ENCODE measurements at places on chromosomes 2 and 18.

- no peak for DNase-seq
Observed at GRCh38 chr2:142951190-142952007, 73.9 kb downstream of the KYNU start.

- DNase-seq = no peak
Observed at GRCh38 chr18:80238651-80239260, 8.6 kb downstream of the PARD6G start.

DNA sequence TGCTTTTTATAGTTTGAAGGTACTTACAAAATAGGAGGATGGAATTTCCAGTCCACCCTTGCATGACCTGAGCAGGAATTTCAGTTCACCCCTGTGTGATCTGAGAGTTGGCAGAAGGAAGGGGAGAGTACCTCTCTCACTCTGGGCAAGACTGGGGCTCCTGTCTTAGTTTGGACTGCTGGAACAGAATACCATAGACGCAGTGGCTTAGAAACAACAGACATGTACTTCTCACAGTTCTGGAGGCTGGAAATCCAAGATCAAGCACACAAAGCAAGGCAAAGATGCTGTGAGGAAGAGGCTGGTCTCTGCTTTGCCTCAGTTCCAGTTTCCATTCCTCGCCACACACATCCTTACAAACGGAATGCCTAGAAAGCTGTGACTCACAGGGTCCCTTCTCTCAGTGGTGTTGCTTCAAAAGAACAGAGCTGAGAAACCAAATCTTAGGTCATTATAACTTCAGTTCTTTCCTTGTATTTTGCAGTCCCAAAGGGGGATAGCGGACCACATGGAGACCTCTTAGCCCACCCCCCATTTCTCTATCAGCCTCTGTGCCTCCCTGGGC is 108.8 kb upstream of the HAAO start:
- DNase-seq = no peak

GRCh38 chr2:173785813-173786212 is 179.4 kb downstream of the SP3 start:
- DNase-seq = no peak

DNA sequence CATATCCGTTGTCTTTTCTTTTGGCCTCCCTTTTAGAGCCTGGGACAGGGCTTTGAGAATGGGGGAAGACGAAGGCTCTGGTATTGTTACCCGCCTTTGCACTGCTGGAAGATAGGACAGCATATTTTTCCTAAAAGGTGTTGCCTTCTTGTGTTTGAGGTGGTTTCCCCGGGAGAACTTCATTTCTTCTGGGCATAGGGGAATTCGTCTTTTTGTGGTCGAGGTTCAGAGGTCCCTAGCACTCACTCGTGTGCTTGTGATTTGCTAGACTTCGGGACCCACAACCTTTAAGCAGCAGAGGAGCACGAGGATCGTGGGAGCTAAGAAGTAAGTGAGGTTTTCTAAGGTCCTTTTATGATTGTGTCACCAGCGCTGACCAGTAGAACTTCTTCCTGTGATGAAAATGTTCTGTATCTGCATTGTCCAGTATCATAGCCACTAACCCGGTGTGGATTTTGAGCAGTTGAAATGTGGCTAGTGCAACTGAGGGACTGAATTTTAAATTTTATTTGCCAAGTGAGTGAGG is 611 bp downstream of the ZNF512 start:
- no peak for DNase-seq

GRCh38 chr2:127909019-127909418 is 23.3 kb upstream of the AMMECR1L start:
- no peak for DNase-seq

GRCh38 chr2:138846216-138846821 is 66.1 kb upstream of the NXPH2 start:
- peak; percentile 14 for DNase-seq

DNA sequence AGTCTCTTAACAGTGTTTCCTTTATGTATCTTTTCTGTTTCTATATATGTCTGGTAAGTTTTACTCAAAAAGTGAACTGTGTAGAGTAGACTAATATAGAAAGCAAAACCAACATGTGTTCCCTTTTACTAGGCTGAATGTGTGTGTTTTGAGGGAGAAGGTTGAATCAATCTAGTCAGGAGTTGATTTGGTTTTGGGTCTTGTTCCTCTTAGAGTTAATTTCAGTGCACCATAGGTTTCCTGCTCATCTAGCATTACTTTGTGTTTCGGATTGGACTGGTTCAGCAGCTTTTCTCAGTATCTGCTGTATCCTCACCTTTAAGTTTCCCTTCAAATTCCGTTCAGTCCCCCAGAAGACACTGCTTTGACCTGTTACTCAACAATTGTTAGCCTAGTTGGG is 52.0 kb upstream of the TRIM43 start:
- no peak for DNase-seq

GRCh38 chr2:150619607-150620330 is 132.3 kb upstream of the RND3 start:
- no peak for DNase-seq

- no peak for DNase-seq
Observed at GRCh38 chr18:79438898-79439627, 43.3 kb downstream of the NFATC1 start.

GRCh38 chr2:628651-629050 is 48.6 kb downstream of the TMEM18 start:
- no peak for DNase-seq

GRCh38 chr2:236777408-236777807 is 207.8 kb downstream of the ACKR3 start:
- no peak for DNase-seq

- no peak for DNase-seq
Observed at GRCh38 chr18:5943514-5943913, 48.2 kb upstream of the TMEM200C start.

GRCh38 chr2:198595721-198596120 is 791.3 kb downstream of the PLCL1 start:
- DNase-seq = no peak

DNA sequence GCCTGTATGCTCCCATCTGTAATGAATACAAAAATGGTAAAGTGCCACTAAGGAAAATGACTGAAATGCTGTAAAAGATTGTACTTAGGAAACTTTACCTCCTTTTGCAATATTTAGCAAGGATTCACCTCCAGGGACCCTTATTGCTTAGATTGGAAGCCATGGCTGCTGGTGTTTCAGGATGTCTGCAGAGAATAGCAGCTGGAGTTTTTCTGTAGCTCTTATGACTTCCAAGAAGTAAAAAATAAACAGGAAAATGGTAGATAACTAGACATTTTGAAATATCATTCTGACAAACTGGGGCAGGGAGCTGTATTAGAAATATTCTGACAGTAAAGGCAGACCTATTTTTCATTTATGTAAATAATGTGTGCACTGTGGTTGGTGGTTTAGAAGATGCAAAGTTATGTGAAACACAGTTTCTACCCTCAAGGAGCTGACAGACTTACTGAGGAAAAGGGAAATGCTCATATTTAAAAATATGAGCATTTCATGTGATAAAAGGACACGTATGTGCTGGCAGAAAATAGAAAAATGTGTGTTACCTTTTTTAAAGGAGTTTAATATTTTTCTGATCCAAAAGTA is 224.9 kb upstream of the BOD1L2 start:
- no peak for DNase-seq

GRCh38 chr2:132715386-132716351 is 45.7 kb upstream of the LYPD1 start:
- no peak for DNase-seq

GRCh38 chr2:224219781-224220180 is 180.7 kb upstream of the SERPINE2 start:
- no peak for DNase-seq

DNA sequence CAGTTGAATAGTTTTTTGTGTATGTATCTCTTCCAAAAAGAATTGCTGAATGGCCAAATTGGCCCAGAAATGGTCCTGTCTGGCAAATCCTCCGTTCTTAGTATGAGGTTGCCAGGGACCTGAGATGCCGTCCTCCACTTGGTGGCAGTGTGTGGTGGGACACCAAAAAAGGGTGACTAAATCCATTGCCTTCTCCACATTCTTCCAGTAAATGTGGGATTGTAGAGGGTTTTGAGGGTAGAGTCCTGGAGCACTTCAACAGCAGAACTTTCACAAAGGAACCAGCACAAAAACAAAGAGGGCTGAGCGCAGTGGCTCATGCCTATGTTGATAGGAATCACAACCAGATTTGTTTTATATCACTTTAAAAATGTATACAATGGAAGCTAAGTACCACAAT is 199.9 kb downstream of the BCL2 start:
- no peak for DNase-seq

DNA sequence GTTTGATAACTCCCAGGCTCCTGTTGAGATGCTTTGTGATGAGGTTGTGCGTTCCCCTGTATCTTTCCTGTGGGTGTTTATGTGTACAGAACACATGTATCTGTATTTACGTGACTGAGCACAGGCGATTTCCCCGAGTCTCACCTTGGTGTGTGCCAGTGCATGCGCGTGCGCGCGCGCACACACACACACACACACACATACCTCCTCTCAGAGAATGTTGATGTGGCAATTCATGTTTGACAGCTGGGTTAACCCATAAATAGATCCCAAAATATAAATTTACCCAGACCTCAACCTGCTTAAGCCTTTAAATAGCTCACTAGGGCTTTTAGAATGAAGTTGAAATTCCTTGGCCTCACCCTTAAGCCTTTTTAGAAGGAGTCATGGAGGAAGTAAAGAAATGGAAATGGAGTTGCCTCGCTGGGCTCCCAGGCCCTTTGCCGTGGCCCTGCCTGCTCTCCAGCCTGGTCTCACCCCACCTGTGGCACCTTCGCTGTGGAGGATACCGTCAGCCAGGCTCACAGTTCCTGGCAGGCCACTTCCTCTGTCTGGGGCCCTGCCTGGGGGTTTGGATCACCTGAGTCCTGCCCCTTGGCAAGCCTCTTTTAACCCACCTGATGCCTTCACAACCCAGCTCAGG is 20.3 kb downstream of the AGAP1 start:
- no peak for DNase-seq

DNA sequence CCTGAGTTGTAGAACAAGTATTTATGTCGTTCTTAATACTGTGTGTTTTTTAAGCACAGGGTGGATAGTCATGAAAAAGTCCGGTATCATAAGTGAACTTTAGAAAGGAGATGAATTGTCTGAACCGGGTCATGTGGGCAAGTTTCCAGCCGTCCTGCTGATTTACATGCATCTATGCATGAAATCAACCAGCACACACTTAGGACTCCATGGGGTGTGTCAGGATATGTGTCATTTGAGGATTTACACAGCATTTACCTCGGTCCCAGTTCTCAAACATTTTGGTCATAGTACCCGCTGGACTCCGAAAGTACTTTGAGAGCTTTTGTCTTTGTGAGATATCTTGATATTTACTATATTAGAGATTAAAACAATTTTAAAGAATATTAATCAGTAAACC is 47.5 kb upstream of the TWSG1 start:
- no peak for DNase-seq

DNA sequence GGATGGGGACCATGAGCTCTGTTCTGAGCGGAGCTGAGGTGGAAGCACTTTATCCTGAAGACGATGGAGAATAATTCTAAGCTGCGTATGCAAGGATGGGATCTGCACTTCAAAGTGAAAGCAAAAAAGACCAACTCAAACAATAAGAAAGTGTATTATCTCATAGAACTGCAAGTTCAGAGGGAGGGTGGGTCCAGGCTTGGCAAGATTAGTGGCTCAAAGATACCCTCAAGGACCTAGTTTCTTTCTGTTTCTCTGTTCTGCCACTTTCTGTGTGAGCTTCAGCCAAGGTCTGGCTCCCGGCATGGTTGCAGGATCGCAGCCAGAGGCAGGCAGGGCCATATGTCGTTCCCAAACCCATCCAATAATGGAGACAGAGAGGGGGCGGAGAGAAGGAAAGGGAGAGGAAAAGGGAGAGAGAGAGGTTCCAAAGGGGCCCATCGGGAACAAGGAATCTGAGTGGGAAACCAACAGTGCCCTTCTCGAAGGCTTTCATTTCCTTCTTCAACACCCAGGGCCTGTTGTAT is 169.2 kb upstream of the NCK2 start:
- DNase-seq = no peak

GRCh38 chr2:198720266-198720665 is 737.5 kb downstream of the SATB2 start:
- DNase-seq = no peak

GRCh38 chr2:185335879-185336278 is 402.7 kb upstream of the FSIP2 start:
- no peak for DNase-seq

GRCh38 chr2:239662413-239663120 is 261.7 kb upstream of the HDAC4 start:
- DNase-seq = no peak

DNA sequence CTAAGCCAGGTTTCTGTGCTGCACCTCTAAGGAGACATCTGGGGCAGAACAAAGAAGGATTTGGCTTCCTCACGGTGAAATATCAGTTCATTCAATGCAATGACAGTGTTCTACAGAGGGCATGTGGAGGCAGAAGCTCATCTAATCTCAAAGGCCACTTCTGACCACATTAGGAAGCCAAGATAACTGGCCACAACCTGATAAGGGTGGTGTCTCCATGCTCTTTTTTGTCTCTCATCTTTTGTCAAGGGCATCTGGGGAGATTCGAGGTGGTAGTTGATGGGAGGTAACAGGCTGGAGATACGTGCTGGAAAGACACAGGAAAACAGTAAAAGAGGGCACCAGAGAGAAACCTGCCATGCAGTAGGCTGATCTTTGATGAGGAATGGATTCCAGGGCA is 303.9 kb downstream of the LRATD1 start:
- DNase-seq = no peak

DNA sequence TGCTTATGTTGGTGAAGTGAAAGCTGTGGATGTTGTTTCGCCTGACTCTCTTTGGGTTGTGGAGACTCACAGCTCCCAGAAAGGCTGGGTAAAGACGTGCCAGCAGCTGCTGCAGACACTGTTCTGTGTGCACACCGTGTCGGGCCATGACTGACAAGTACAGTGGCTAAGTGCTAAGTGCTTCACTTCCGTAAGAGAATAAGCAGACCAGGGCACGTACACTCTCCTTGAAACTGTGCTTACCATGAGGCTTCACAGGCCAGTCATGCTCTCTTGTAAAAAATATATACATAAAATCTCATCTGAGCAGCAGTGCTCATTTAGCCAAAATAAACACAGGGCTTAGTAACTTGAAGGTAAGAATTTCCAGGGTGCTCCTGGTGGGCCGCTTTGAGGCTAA is 86.0 kb downstream of the NRP2 start:
- no peak for DNase-seq

- peak; percentile 48 for DNase-seq
Observed at GRCh38 chr2:19899985-19900930, 1.5 kb downstream of the TTC32 start.

GRCh38 chr2:236178890-236179235 is 10.7 kb upstream of the GBX2 start:
- DNase-seq = no peak

GRCh38 chr2:237927986-237928385 is 38.8 kb upstream of the UBE2F start:
- no peak for DNase-seq
